ENCODE measurements at places on chromosomes 13 and 19.

- no peak for DNase-seq
Measured at GRCh38 chr13:110290826-110291225, 16.1 kb downstream of the COL4A1 start.

GRCh38 chr13:80988391-80989151 is 647.6 kb upstream of the SPRY2 start:
- no peak for DNase-seq

DNA sequence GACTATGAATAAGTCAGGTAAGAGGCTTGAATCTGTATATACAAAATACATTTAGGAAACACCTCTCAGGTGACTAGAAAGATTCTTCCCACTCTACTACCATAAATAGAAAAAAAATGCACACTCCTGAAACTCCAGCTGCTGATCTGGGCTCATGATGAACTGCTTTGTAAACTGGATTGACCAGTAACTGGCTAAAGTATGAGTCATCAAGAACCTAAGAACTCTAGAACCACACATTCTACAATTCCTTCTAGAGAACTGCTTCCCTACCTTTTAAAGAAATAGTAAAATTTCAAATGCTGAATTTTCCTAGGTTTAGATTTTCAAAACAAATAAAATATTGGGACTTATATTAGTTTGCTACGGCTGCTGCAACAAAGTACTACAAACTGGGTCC is 55.2 kb downstream of the ELF1 start:
- DNase-seq = no peak

DNA sequence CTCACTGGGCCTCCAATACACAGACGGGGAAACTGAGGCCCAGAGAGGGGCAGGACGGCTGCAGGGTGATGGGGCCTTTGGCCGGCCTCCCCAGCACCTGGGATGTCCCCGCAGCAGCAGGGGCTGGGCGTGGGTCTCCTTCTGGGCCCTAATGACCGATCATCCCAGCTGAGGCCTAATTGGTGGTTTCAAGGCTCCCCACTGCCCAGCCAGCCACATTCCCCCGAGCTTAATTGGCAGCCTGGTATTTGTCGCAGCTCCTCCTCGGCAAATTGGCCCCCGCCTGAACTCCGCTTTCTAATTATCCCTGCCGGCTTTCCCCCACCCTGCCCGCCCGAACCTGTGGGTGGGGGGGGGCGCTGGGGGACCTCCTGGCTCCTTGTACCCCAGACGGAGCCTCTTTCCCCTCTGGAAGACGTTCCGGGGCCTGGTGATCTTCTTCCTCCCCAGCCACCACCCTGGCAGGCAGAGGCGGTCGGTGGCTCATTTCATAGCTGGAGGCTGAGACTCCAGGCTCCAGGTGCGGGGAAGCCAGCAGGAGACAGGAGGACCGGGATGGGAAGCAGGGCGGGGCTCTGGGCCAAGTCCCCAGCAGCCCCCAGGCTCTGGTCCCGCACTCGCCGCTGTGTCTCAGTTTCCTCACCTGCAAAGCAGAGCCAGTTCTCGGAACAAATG is 27.2 kb upstream of the WDR18 start:
- no peak for DNase-seq

- DNase-seq = no peak
Measured at GRCh38 chr13:19239114-19239860, 57.7 kb upstream of the TUBA3C start.

GRCh38 chr19:32317086-32317485 is 28.3 kb upstream of the ZNF507 start:
- DNase-seq = no peak

DNA sequence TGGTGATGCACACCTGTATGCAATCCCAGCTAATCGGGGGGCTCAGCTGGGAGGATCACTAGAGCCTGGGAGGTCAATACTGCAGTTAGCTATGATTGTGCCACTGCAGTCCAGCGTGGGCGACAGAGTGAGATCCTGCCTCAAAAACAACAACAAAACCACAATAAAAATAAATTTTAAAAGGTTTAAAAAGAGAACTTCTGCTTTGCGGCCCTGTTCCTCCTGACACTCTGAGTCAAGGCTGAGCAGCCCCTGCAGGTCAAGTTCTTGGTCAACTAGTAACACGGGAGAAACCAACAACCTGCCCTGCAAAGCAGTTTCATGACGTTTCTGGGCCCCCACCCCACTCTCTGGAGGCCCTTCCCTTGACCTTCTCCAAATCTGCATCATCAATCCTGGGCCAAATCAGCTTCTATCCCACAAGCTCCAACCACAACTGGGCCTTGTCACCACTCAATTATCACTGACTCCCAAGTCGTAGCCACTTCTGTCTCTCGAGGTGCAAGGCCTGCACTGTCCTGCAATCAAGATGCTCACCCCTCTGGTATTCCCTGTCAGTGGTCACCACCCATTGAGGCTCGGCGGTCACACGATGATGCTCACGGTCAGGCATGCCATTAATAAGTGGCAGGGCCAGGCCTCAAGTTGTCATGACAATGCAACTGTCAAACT is 7.5 kb downstream of the ELAVL1 start:
- DNase-seq = no peak

DNA sequence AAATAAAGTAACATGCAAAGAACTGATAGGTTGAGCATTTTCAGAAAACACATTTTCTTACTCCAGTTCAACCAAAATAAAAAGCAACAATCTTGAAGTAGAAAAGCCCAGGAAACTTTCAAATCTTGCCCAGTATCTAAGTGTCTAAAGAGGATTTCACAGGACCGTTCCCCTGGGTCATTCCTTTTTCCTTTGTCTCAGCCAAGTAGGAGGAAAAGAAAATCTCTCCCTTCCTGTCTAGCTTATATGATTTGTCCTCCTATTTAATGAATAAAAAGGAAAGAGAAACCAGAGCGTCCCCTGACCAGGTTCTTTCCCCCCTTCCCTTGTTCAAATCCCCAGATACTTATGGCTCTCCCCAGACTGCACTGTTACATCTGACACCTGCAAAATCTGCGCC is 248.0 kb downstream of the KCTD12 start:
- DNase-seq = no peak

DNA sequence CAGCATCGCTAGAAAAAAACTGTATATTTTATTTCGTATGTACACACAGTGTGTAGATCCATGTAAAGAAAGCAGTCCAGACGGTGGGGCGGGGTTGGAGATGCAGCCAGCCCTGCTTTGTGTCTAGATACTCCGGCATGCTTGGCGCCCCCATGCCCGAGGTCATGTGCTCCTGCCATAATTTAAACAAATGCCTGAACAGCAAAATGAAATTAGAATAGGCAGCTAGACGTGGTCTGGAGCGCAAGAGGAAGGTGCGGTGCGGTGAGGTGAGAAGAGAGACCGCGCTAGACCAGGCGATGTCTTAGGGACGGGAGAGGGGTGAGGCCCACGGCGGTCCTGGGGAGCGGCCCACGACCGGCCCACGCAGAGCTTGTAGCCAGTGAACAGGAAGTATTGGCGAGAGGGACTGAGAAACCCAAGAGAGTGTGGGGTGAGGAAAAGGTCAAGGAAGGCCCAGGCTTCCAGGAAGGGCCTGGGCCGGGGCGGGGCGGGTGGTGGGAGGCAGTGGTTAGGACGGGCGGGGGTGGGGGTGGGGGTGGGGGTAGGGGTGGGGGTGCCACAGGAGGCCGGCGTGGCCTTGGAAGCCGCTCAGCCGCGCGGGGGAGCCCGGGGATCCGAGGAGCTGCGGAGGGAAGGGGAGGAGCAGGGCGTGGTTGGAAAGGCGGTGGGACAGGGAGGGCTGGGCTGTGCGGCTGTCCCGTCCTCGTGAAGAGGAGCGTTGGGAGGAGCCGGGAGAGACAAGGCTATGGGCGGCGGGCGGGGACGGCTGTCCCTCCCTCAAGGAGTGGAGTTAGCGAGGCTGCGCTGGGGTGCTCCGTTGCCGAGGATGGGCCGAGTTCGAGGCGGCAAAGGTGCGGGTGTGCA is 254.7 kb upstream of the SGCG start:
- no peak for DNase-seq

- no peak for DNase-seq
Measured at GRCh38 chr19:9487016-9487415, 11.4 kb downstream of the ZNF560 start.

DNA sequence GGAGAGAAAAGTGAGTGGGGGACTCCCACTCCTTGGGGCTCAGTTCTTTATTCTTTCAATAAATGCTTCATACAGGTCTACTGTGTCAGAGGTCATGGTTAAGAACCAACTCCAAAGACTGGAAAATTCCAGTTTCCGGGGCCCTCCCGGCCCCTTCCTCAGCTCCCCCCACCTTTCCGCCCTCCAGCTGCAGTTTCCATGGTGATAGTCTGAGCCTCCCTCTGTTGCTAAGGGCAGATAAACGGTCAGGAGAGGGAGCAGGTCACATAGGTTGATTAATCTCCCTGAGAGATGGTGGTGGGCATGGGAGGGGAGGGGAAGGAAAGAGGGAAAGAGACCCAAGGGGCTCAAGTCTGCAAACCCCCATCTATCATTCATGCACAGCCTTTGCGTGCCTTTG is 131.5 kb upstream of the USP29 start:
- DNase-seq = no peak

GRCh38 chr13:112905990-112906641 is 62.9 kb upstream of the MCF2L start:
- DNase-seq = no peak

DNA sequence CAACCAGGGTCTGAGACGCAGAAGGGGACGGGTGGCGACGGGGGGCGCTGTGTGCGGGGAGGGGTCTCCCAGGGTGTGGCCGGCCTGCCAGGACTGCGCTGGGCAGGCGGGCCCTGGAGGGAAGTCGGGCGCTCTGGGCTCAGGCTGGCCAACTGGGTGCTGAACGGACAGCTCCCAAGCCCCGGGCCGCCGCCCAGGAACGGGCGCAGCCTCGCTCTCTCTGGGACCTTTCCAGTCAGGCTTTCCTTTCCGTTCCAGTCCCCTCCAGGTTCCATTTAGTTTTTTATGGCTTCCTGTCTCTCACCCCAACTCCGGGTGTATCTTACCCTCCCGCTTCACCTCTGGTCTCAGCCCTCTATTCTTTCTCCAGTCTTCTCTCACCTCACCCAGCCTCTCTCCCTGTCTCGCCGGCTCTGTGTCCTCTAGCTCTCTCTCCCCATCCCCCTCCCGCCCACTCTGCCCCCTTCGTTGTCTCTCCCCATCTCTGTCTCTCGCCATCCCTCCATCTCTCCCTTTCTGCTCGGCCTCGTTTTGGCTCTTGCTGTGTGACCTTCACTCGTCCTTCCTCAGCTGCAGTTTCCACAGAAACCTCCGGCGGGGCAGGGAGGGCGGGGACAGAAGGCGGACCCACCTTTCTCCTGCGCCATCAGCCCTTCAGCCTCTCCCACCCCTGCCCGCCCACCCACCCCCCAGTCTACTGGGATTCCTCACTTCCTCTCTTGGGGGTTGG is 3.3 kb upstream of the ATP1A3 start:
- DNase-seq = no peak

DNA sequence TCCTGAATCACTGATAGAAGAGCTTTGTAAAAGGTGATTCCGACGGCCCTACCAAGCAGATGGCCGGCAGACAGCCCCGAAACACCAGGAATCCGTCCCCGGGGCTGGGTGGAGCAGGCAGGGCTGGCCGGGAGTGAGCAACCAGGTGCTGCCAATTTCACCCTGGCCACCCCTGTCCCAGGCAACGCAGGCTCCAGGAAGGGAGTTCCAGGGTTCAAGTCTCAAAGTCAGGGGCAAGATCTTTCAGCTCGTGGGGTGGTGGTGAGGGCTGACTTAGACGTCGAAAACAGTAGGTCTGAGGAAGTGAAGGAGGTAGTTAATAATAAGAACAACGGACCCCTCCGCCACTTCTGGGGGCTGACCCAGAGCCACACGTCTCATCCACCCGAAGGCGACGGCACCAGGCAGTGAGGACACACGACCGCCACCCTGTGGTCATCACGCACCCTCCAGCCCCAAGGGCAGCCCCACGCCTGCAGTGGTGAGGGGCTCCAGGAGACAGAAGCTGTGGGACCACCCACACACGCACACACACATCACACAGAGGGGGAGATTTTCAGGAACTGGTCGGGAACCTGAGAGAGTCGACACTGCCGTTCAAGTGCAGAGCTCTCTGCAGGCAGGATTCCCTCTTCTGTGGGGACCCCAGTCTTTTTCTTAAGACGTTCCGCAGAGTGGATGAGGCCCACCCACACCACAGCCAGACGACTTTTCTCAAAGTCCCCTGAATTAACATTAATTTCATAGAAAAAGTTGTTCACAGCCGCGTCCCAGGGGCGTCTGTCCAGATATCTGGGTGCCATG is 67.2 kb downstream of the SPACA7 start:
- no peak for DNase-seq

GRCh38 chr13:49533591-49534269 is 38.0 kb downstream of the PHF11 start:
- DNase-seq = no peak

- no peak for DNase-seq
Measured at GRCh38 chr19:7153022-7153421, 83.5 kb downstream of the ZNF557 start.

DNA sequence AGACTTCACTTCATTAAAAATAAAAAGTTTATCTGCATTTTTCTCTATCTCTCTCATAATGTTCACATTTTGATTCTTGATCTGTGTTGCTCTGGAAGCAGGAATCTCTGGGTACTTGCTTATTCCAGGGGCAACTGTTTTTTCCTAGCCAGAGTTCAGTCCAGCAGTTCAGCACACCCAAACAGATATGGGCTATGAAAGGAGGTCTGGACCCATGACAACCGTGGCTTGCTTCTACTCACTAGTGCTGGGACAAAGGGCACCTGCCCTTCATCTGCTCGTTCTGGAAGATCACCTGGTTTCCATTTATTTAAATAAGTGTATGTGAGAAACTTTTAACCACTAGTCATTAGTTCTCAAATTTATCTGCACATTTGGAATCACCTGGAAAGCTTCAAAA is 36.0 kb downstream of the POLR1D start:
- no peak for DNase-seq

- DNase-seq = no peak
Measured at GRCh38 chr19:13281567-13282291, 131.5 kb downstream of the IER2 start.

DNA sequence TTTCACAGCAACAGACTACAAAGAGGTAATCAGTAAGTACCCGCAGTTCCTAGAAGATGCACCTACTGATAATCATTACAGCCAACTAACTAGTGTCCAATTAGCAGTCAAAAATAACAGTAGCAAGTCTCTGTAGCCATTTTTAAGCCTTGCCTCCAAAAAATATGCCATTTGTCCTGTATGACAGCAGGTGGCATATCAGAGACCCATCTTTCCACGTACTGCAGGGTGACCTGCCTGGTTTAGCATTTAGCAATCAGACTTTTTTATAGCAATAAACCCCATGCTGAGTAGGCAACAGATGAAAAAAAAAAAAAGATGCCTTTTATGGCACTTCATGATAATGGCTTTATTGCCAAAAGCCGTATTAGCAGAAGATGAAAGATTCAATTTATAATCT is 155.3 kb upstream of the LSM14A start:
- no peak for DNase-seq

DNA sequence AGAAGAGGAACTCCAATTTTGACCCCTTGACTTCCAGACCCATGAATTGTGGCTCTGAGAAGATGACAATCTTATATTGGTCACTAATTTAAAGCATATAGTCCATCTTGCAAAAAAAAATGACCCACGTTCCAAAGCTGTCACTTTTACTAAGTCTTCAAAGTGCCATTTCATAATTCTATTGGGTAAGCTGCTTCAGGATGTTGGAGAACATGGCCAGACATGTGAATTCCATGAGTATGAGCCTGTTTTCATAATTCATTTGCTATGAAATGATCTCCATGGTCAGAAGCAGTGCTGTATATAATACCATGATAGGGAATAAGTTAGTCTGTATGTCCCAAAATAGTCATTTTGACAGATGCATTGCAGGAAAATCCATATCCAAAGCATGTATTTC is 1787.3 kb downstream of the SLITRK5 start:
- no peak for DNase-seq

GRCh38 chr13:44212633-44213396 is 160.8 kb upstream of the SERP2 start:
- no peak for DNase-seq

- no peak for DNase-seq
Measured at GRCh38 chr13:110403721-110404120, 96.6 kb downstream of the COL4A2 start.
